T-cell (primary cell): ENCODE measurements at places on chromosomes 4 and X. TPM values are rescaled to one million over a fixed set of nuclear protein-coding genes. Genes with fewer than 3 reads are reported as not detected.

The FAM149A gene
- 0.57 TPM for total RNA-seq

The GC gene
- 1.4 TPM for total RNA-seq

DNA sequence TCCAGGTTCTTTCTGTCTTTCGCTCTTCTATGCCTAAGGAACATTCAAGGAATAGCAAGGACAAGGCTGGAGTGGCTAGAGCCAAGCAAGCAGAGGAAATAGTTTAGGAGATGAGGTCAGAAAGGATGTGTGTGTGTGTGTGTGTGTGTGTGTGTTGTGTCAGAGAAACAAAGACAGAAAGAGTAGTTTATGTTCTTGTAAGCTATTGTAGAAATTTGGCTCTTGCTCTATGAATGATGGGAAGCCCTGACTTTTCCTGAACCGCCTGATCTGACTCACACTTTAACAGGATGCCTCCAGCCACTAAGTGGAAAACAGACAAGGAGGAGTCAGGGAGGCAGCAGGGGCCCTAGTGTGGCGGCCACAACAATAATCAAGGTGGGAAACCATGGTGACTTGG, 39.7 kb downstream of the LGI2 start:
- no peaks in the 10 kb centered on the region for H3K4me1 ChIP-seq
- no peak overlapping the region for H3K4me3 ChIP-seq
- no peaks in the 10 kb centered on the region for H3K27me3 ChIP-seq
- no peak overlapping the region for H3K27ac ChIP-seq

GRCh38 chr4:13678186-13678924, 50.8 kb upstream of the BOD1L1 start:
- no peaks in the 10 kb centered on the region for H3K27me3 ChIP-seq
- no peaks in the 10 kb centered on the region for H3K36me3 ChIP-seq
- H3K4me1 ChIP-seq, result no peaks in the 10 kb centered on the region
- DNase-seq, result no peak
- no peak overlapping the region for H3K4me3 ChIP-seq
- no peak overlapping the region for H3K27ac ChIP-seq

- no peak for DNase-seq
- no peaks in the 10 kb centered on the region for H3K4me1 ChIP-seq
- no peak overlapping the region for H3K27ac ChIP-seq
- H3K36me3 ChIP-seq, result no peaks in the 10 kb centered on the region
Measured at GRCh38 chr4:185880571-185880970, 68.6 kb upstream of the SORBS2 start.
